Activated CD8-positive, alpha-beta memory T cell treated with anti-CD3 and anti-CD28 coated beads, Interleukin-2, amount 50 U/mL, for 4 hours (primary cell): ENCODE measurements at places on chromosomes 4 and X.

DNA sequence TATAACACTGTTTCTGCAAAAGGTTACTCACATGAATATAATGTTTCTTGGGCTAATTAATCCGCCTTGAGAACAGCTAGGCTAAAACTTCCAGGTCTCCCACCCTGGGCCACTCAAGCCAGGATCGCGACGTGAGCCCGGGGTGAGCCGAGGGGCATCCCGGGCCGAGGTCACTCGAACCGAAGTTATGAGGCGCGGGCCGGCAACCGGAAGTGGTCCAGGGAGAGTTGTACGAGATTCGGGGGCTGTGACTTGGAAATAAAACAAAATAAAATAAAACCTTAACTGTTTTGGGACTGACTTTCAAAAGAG, 317 bp downstream of the CMC4 start:
- no peak for DNase-seq

DNA sequence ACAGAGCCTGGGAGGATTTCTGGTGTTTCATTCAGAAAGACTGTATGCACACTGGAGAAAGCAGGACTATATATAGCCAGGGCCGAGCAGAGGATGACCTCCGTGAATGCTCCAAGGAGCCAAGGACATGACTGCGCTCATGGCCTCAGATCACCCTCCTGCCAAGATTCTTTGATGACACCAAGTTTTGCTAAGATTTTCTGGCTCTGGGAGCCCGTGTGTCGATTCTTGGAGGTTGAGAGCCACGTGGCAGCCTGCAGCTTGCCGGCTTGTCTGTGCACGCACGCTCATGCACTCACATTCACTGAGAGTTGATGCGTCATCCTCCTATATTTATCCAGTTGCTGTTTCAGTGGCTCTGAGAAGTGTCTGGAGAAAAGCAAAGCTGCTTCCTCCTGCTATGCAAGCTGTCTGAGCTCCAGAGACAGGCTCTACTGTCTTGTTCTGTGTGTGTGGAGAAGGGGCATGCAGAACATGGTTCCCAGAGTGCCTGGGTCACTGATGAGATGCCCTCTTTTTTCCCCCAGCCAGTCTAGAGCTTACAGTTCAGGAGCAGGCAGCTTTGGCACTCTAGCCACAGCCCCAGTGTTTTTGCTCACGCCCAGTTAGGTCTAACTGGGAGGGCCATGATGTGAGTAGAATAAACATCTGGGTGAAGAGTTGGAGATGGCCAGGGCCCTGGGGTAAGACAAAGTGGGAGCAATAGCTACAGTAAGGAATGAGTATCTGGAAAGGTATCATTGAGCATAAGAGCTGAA, 64.9 kb upstream of the SCOC start:
- DNase-seq = no peak

- no peak for DNase-seq
These were observed 37.0 kb upstream of the NOCT start for GRCh38 chr4:138978600-138978999.

DNA sequence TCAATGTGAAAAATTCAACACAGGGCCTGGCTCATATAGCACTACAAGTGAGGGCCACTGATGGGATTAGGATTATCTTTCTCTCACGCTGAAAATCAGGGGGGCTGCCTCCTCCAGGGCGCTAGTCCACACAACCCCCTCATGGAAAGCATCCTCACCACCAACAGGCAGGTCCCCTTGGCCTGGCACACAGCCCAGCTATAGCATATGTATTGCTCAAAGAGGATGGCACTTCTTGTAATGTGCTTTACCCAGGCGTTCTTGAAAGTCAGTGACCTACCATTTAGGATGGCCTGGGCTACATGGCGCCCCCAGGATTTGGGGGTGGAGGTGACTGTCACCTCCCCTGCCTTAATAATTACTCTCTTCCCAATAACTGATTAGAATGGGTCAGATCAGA, 71.0 kb upstream of the LSM6 start:
- no peak for DNase-seq
